ENCODE measurements at places on chromosomes 7 and 10.

GRCh38 chr10:3802526-3803265 lies 17.7 kb upstream of the KLF6 start:
- DNase-seq: no peak

DNA sequence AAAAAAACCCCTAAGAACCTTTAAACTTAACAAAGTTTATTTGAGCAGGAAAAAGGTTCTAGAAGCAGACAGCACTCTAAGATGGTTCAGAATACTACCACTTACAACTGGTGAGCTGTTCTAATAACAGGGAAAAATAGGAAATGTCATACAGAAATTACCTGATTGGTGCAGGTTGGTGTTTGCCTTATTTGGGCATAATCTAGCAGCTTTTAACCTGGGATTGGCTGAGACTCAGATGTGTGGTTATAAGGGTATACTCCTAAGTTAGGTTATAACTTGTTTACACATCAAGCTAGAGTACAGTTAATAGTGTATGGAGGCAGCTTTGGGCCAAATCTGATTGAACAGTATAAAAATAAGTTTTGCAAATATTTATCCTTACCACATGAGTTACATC lies 59.8 kb downstream of the MAPK8 start:
- no peak for DNase-seq

- no peak for DNase-seq
These were observed 74.8 kb upstream of the SH2B2 start for GRCh38 chr7:102211590-102212550.

DNA sequence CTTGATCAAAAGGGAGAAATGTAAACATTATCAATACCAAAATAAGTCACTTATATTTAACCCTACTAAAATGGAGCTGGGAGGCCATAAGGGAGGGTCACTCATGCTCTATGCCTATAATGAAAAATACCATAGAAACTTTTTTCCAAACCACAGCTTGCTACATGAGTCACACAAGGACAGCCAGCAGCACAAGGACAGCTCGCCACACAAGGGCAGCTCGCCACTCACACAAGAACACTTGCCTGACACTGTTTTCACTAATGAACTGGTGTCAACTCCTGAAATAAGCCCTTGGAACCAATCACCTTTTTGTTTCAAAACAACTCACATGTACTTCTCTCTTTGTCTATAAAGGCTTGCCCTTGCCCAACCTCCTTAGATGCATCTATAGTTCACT lies 43.3 kb downstream of the FRMPD2 start:
- DNase-seq: no peak

DNA sequence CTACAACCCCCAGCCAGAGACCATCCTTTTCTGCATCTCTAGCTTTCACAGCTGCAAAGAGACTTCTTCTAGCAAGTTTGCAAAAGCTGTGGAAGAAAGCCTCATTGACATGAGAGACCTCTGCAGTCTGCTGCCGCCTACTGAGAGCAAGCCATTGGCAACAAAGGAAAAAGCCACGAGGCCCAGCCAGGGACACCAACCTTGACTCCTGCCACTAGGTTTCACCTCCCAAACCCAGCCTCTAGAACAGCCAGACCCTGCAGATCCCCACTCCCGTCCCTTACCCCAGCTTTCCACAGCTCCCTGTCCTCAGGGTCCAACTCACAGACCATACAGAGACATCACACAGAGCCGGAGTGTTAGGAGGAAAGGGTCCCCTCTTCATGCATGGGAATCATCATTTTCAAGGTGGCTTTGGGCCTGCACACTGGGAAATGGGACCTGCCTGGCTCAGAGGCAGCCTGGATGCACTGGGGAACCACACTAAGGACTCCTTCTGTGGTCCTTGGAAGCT lies 14.6 kb upstream of the C10orf53 start:
- DNase-seq: no peak

GRCh38 chr7:16609842-16610450 lies 35.6 kb downstream of the ANKMY2 start:
- no peak for DNase-seq

DNA sequence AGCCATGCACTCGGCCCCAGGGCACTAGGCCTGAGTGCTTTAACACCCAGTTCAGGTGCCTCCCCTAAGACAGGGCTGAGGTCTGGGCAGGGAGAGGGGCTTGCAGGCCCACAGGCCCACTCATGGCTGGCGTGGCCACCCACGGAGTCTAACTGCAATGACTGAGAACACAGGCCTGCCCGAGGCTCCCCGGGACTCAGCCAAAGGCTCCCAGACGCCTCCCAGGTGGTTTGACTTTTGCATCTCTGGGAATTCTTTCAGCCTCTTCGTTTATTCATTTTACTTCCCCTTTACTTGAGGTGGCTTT lies 37.3 kb downstream of the PTPRN2 start:
- DNase-seq: no peak

DNA sequence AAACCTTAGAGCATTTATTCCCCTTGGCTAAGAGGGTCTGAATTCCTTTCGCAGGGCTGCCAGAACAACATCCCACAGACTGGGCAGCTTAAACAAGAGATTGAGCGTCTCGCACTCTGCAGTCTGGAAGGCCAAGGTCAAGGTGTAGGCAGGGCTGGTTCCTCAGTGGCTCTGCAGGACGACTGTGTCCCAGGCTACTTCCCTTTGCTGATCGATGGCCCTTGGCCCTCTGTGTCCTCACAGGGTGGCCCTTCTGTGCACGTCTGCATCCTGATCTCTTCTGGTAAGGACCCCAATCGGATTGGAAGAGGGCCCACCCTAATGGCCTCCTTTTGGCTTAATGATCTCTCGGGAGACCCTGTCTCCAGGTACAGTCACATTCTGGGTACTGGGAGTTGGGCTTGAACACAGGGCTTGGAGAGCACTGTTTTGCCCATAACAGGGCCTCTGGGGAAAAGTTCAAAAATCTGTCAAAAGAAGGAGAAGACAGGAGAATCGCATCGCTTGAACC lies 35.1 kb upstream of the DNAJB6 start:
- no peak for DNase-seq

- DNase-seq: no peak
These were observed 110.9 kb downstream of the SGMS1 start for GRCh38 chr10:50512743-50513416.

GRCh38 chr7:29322023-29322712 lies 127.6 kb downstream of the CHN2 start:
- no peak for DNase-seq

DNA sequence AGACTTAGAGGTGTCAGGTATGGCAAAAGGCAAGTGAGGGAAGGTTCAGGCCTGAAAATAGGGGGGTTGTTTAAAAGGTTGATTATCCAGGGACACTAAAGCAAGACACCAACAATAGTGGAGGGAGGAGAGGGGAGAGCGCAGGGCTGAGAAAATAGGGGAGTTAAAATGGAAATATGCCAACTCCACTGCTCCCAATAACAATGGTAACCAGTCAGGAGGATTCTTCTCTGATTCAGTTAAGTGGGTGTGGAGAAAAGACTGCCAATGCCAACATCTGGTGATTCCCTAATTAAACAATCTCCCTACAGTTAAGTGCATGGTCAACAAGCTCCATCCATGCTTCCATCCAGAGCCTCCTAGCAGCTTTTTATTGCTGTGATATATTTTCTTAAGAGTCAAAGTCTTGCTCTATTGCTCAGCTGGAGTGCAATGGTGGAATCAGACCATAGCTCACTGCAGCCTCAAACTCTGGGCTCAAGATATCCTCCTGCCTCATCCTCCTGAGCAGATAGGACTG lies 183.3 kb downstream of the JAZF1 start:
- DNase-seq: peak; percentile 58

- no peak for DNase-seq
These were observed 58.1 kb upstream of the KIAA1217 start for GRCh38 chr10:24150853-24151252.

GRCh38 chr7:108515630-108516029 lies 10.3 kb downstream of the PNPLA8 start:
- no peak for DNase-seq

- no peak for DNase-seq
These were observed 9.1 kb upstream of the XPNPEP1 start for GRCh38 chr10:109932391-109932790.

DNA sequence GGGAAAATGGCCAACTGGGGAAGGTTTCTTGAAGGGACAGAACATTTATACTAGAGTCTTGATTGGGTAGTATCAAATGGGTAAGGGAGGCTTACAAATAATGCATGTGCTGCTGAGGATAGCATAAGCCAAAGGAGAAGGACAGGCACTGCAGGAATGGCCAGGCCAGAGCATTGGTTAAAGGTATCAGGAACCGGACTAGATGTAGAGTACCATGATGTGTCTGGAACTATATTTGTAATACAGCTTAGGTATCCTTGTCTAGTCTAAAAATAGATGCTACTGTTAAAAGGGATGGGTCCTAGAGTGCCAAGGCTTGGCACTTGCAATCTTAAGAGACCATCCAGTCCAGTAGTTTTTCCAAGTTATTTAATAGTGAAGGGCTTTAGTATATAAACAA lies 20.3 kb downstream of the TMEM243 start:
- no peak for DNase-seq

Data from SHP77 (cell line).